Forelimb muscle (tissue), 1 donor: ENCODE measurements at places on chromosomes 6 and 20. TPM values are rescaled to one million over a fixed set of nuclear protein-coding genes. Genes with fewer than 3 reads are reported as not detected.
A peak's percentile ranks its signal among the peaks of the same experiment; 100 is the strongest.

DNA sequence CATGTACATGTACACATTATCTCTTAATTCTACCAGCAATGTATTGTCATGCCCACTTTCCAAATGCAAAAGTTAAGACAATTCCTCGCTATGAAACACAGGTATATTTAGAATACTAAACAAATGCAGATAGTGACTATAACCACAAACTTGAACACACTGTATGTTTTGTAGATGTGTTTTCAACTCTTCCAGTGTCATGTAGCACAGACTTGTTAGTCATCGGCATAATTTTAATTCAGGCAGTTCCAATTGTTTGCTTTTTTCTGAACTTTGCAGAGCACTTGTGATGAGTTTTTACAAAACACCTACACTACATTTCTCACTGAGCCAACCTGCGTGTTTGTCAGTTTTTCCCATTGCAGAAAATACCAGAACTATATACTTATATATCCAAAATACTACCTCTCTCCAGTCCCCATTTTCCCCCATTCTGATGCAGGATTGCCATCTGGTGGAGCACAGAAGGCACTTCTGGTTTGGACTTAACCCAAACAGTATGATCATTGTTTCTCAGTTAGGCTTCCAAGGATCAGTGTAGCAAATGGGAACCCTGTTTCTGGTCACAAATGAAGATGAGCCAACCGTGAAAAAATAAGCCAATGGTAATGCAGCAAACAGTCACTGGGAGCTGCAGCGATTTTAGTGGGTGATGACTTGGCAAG, 143.4 kb downstream of the ADGRB3 start:
- DNase-seq, result peak; percentile 56

DNA sequence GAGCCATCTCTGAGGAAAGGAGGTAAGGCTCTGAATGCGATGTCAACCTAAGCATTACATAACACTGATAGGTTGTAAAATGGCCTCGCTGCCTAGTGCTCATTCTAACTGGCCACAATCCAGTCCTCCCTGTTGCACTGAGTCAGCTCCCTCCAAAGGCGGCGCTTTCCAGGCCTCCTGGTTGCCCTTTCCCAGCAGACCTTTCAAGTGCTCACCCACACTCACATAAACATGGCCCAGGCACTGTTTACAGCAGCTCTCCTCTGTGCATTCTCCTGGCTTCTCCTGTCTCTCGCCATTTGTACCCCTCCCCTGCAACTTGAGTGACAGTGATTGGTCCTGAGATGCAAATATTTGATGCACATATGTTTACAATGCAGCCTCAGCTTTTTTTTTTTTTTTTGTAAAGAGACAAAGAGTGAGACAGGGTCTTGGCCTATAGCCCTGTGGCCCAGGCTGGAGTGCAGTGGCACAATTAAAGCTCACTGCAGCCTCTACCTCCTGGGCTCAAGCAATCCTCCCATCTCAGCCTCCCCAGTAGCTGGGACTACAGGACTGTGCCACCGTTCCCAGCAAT, 36.8 kb upstream of the PRND start:
- no peak for DNase-seq

GRCh38 chr6:135901774-135902524, 50.4 kb downstream of the PDE7B start:
- peak; percentile 58 for DNase-seq

GRCh38 chr6:71584712-71585436, 296.3 kb downstream of the OGFRL1 start:
- no peak for DNase-seq

DNA sequence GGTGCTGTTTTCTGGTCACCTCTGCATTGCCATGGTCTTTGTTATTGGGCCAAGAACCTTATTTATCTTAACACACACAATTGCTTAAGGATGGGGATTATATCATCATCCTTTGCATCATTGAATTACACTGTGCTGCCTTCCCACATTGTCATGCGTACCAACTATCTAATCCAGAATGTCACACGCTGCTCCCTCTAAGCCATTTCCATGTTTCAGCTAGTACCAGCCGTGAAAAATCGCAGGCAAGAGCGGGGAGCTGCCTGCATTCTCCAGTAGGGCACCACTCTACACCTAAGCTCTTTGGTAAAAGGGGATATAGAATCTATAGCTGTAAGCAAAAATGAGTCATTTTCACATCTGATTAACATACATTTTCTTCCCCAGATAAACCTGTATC, 277.0 kb downstream of the PRL start:
- no peak for DNase-seq

DNA sequence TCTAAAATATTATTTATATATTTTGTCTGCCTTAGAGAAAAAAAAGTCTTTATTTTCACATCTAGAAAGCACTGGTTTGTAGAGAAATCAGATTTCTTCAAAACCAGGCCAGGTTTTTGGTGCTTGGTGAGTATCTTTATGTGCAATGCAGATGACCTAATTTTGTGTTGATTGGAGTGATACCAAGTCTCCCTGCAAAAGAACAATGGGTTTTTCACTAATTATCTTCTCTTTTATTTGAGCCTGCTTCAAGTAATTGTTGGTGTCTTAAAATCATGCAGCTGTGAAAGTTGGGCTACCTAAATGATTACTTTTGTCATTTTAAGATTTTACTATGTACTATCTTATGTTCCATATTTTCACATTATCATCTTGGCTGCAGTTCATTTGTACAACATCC, 874.7 kb downstream of the TFAP2A start:
- no peak for DNase-seq

- DNase-seq, result no peak
Measured at GRCh38 chr6:34866509-34866908, 21.3 kb downstream of the TAF11 start.

GRCh38 chr20:24977336-24977735, 15.2 kb downstream of the APMAP start:
- DNase-seq, result no peak

DNA sequence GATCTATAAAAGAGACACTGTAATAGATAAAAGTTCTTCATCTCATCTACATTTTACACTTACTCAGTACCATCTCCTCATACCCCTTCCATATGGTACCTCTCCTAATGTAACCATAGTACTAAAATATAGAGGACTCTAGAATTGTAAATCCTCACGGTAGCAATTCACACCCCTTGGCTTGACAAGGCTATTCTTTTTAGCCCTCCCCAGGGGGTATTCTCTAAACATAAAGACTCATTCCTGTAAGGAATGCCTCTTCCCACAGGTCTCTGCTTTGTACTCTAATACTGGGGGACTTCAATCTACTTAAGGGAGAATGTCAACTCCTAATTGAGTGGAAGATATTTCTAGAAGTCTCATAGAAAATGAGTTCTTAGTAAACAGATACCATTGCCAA, 85.9 kb downstream of the VIP start:
- DNase-seq, result no peak

DNA sequence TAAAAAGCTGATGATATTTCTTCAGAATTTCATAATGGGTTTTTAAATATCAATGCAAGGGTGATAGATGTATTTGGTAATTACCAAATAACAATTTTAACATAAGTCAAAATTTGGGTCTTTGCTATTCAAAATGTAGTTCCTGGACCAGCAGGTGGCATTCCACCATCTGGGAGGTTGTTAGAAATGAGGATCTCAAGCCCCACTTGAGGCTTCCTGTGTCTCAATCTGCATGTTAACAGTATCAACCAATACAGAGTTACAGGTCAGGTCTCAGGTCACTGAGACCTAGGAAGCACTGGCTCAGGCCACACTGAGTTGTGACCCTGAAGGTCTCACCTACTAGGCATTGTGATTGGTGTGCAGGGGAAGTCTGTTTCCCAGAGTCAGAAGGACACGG, 57.2 kb upstream of the MTRF1L start:
- no peak for DNase-seq

DNA sequence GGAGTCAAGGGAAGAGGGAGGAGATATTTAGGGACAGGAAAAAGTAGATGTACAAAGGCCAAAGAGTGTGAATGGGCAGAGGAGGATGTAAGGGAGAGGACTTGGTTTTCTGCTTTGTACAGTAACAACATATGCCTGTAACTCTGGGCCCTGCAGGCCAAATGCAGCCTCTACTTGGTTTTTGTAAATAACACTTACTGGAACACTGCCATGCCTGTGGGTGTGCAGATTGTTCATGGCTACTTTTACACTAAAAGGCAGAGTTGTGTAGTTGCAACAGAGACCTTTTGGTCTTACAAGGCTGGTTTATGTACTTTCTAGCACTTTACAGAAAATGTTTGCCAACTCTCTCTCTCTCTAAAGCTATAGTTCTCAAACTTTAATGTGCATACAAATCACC, 157.1 kb downstream of the PHACTR1 start:
- no peak for DNase-seq

GRCh38 chr6:128580224-128581110, 60.1 kb upstream of the PTPRK start:
- no peak for DNase-seq

DNA sequence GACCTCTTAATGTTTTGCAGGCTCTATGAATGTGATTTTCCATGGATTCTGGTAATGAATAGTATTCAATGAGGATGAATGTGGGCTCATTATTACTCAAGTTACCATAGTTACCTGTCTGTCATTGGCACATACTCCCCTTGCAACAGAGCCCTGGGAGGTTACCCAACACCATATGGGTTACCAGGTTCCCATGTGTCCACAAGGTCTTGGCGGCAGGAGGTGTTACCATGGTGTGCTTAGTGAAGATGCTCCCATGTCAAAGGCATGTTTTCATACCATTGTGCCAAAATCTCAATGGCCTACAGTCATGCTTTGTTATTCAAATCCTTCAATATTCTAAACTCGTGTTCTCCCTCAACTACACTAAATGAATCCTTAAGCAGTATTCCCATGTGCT, 232.5 kb downstream of the HDGFL1 start:
- no peak for DNase-seq

DNA sequence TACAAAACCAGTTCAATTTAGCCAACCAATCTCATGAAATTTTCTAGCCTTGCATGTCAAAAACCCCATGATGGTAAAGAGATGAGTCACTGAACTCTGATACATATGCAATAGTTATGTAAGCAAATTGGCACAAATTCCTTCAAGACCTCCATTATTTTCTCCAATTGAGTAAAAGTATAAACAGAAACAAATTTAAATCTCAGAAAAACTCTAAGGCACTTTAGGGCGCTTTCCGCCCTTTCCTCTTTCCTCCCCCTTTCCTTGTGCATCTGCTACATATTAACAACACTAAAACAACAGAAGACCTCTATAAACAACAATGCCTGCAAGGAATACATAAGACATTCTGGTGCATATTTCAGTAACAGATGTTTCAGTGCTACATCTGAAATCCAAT, 48.5 kb downstream of the KIF13A start:
- no peak for DNase-seq

GRCh38 chr20:48822178-48822577, 5.6 kb downstream of the PREX1 start:
- no peak for DNase-seq

GRCh38 chr6:56759521-56759920, 116.8 kb upstream of the DST start:
- DNase-seq, result no peak

- DNase-seq, result no peak
Measured at GRCh38 chr20:35636095-35636494, 20.5 kb downstream of the SPAG4 start.

The RNF39 gene
- 0.75 TPM for polyA plus RNA-seq

The BPIFB2 gene
- polyA plus RNA-seq, result not detected

The CST7 gene
- 0.70 TPM for polyA plus RNA-seq

The RSPH9 gene
- polyA plus RNA-seq, result 0.51 TPM

The CD83 gene
- polyA plus RNA-seq, result 6.8 TPM

The GNAS-AS1 gene
- polyA plus RNA-seq, result 2.8 TPM
